Sigmoid colon (tissue), 7 donors: ENCODE measurements at places on chromosomes 2 and 18.
A peak's percentile ranks its signal among the peaks of the same experiment; 100 is the strongest.

- DNase-seq: no peak
These were observed 73.3 kb downstream of the NAB1 start for GRCh38 chr2:190722061-190722759.

- DNase-seq: no peak
These were observed 202.9 kb upstream of the TNP1 start for GRCh38 chr2:217062768-217063167.

DNA sequence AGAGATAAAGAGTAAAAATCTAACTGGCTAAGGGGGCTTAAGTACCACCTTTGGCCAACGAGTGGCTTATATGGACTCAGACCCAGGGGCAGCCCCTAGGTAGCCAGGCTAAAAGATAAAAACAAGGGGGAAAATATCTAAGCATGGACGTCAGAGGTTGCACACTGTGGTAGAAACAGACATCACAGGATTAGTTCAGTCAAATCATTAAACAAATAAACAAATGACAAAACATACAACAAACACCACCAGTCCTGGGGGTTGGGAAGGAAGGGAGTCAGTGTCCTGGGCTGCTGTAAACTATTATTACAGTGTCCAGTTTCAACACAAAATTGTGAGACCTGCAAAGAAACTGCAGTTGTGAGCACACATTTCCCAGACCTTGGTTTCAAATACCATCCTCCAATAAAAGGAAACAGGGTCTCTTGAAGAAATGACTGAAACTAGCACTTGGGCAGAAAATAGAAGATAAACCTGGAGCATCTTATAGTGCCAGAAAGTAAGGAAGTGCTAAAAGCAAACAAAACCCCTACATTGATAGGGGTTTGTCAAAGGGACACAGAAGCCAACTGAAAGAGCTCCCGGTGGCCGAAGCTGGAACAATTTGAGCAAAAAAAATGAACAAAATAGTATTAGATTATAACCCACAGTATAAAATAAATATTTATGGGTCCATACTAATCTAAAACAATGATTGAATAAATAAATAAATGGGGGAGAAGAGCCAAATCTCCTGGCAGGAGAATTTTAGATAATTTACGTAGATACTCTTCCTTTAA, 154.8 kb upstream of the KLF7 start:
- DNase-seq: no peak

- DNase-seq: no peak
These were observed 175.8 kb upstream of the MSH6 start for GRCh38 chr2:47607005-47607679.

DNA sequence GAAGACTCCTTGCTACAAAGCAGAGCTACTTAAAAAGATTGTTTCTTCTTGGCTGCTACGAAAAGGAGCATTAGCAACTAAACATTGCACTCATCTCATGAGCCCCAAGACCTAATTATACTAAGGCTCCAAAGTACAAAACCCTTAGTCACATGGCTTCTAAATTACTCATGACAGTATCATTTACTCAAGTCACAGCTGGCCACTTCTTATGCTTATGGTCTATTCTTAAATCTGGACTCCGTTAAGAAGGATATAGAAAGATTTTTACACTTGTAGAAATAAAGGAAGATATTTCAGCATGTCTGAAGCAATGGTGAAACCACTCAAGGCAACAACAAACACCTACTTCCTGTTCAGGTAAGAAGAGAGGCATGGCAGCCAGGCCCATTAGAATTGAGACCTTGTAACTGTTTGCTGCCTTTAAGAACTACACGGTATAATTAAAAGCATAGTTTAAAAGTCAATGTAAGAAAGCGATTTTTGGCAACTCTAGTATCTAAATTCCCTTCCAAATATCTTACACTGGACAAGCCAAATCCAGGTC, 12.7 kb downstream of the ANKRD44 start:
- DNase-seq: no peak

DNA sequence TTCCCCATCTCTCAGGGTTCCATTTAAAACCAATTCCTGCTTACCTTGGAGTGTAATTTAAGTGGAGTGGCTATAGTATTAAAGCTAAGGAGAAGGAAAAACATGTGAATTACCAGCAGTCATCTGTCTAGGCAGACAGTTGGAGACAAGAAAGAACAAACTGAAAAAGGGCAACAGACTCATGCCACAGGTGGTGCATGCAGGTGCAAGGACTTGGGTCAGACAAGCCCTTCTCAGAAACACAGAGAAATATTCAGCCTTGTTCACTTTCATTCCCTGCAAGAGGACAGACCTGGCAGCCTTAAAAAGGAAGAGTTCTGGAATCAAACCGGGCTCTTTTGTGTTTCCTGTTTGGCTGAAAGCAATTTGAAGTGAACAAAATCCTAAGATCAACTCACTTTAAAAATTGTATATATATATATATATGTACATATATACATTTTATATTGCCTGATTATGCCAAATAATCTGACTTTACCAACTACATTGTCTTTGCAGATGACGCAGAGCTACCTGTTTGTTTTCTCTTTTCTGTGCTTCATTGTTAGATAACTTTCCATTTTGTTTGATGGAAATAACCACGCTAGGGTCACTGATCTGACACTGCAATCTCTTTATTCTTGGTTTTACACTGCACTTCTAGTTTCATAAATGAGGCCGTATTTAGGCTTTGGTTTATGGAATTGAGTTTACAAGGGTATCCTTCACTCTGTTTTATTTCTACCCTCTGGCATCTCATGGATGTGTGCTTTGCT, 35.1 kb upstream of the VPS54 start:
- no peak for DNase-seq

DNA sequence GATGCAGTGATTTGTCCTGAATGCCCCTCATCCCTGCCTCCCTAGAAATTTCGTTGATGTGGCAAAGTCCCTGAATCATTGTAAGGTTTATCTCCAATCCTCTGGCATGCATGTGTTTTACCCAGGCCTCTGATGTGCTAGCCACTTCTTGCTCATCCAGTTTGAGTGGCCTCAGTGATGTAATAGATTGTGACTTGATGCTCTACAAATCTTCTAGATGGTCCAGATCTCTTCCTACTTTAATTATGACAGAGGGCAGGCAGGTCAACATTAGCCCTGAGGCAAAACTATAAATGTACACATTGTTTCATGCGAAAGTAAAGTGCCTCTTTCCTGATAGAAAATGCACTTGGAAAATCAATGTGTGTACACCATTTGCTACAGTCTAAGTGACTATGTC, 54.5 kb downstream of the LONRF2 start:
- no peak for DNase-seq

DNA sequence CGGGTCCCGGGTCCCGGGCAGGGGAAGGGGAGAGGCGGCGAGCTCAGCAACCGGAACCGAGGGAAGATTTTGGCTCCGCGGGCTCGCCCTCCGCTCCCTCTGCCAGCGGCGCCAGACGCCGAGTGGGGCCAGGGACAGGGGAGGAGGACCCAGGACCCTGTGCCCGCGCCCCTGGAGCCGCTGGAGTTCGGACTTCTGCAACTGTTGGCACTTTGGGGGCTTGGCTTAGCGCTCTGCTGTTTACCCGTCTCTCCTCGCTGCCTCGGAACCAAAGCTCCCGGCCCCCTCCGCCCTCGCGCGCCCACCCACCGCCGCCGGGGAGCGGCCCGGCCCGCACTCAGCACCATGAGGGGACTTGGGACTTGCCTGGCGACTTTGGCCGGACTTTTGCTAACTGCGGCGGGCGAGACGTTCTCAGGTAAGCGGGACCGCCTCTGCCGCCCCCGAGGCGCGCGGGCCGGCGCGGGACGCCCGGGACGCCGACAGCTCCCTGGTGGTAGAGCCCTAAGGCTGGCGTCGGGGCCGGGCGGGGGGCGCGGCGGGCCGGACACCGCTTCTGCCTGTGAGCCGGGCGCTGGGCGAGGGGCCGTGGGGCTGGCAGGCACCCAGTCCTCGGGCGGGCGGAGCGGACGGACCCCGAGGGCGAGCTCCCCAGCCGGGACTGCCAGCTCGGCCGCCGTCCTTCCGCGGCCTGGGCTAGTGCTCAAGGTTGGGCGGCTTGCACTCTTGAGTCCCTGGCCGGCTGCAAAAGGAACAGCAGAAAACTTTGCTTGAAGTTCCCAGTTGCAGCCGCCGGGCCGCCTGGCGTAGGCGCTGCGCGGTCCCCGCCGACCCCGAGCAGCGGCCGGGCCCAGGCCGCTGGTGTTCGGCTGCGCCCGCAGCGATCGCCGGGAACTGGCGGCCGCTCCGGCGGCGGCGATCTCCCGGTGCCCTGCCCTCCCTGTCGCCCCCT, 634 bp downstream of the PTPRM start:
- DNase-seq: peak; percentile 83

DNA sequence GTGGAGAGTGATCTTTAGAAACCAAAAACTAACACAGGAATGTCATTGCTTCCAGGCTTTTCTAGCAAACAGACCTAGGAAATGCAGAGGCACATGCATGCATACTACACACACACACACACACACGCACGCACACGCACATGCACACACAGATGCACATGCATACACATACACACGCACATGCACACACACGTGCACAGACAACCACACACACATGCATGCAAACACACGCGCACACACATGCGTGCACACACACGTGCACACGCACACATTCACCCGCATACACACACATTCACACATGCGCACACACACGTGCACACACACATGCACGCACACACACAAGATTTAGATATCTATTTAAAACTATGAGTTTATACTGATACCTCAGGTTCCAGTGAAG, 379.5 kb downstream of the ZNF516 start:
- no peak for DNase-seq

- DNase-seq: no peak
These were observed 123.9 kb downstream of the MAP2 start for GRCh38 chr2:209547726-209548125.

DNA sequence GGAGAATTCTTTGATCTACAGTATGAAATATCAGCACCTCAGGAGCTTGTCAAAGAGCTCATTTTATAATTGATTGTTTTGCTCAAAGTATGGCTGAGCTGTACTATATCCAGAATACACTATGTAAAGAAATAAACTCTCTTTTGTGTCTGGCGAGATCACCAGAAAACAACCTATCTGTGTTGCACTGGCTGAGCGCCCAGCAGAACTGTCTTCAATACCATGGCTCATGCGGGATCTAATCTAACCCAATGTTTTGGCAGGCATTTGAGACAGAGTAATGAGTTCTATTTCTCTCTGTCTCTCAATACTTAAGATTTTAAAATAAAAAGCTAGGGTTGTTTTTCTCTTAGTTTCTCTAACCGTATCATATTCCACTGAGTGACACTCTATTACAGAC, 192.4 kb downstream of the L3MBTL4 start:
- DNase-seq: no peak

DNA sequence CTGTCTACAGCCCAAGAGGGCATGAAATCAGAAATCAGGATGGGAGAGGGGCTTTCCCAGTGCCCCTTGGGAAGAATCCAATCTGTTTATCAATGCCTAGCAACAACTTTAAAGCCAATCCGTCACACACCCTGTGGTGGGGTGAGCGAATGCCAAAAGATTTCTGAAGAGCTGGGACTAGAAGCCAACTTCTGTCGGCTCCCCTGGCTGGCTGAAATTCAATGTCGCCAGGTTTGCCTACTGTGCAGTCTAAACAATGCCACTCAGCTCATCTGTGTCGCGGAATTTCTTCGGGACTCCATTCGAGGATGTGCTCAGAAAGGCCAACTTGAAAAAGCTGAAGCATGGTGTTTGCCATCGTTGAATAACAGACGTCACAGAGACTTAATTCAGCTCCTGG, 31.5 kb upstream of the NCKAP5 start:
- no peak for DNase-seq

GRCh38 chr2:169609264-169609663, 25.1 kb downstream of the PPIG start:
- no peak for DNase-seq

GRCh38 chr18:8601277-8602032, 7.8 kb upstream of the RAB12 start:
- no peak for DNase-seq

- no peak for DNase-seq
These were observed 26.0 kb upstream of the FOSL2 start for GRCh38 chr2:28366496-28367282.

DNA sequence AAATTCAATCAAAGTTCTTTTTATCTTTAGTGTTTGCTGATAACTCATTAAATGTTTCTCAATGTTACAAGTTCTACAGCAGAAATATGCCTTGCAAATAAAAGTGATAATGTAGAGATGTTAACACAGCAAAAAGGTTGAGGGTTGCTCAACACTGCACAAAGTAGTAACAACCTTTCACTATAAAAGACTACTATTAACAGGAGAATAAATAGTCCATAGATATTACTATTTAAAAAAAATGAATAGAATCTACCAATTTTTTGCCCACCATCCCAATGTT, 378.1 kb downstream of the RBM43 start:
- no peak for DNase-seq

DNA sequence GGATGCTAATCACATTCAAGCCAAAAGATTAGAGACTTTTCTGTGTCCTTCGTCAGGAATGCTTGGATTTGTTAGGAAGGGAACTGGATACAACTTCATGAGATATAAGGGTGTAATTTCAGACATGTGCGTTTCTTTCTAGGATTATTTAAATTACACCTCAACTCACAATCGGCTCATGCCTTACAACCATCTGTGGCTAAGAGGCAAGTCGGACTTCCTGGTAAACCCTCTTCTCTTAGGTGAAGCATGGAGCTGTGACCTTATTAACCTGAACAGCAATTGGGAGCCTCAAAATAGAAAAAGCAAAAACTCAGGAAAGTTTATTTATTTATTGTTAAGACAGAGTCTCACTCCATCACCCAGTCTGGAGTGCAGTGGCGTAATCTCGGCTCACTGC, 61.8 kb downstream of the SEMA4F start:
- no peak for DNase-seq

- no peak for DNase-seq
These were observed 630 bp downstream of the PPM1G start for GRCh38 chr2:27408601-27409320.

DNA sequence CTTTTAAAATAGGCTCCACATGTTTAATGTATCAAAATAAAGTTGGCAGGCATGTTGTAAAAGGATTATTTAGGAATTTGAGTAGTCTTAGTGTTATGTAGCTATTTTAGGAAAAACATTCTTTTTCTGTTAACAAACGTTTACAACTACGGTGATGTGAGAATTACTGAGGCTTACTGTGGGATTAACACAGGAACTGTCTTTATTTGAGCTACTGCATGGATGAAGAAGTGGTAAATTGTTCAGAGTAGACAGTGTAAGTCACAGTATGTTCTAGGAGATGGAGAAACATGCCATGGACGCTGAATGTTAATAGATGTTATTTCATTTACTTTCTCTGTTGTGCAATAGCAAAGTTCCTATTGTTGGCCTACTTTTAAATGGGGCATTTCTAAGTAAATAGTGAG, 1.6 kb downstream of the PPM1B start:
- DNase-seq: no peak

- peak; percentile 32 for DNase-seq
These were observed 40.2 kb downstream of the INPP4A start for GRCh38 chr2:98484652-98485452.

GRCh38 chr2:42124011-42124785, 45.0 kb upstream of the EML4 start:
- no peak for DNase-seq

GRCh38 chr18:62998443-62998842, 283.1 kb downstream of the PHLPP1 start:
- DNase-seq: no peak
